Stimulated activated CD8-positive, alpha-beta memory T cell treated with anti-CD3 and anti-CD28 coated beads, Interleukin-12 subunit alpha, Interleukin-12 subunit beta, amount 100 ng/mL, for 4 hours (primary cell): ENCODE measurements at places on chromosomes 11 and 22.
A peak's percentile ranks its signal among the peaks of the same experiment; 100 is the strongest.

DNA sequence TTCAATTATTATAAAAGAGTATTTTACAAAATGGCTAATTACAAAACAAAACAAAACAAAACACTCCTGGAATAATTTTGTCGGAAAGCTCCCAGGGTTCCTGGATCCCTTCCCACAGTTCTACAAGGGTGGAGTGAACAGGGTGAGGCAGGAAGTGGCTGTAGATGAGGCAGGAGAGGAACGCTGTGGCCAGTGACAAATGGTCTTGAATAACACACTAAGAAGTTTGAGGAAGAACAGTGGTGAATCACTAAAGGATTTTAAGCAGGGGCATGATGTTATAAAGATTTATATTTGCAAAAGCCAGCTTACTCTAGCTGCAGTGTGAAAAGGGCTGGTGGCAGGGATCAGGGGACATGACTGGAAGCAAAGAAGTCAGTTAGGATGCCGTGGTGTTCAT lies 33.8 kb upstream of the APOA1 start:
- no peak for DNase-seq

- no peak for DNase-seq
Observed at GRCh38 chr11:9760193-9760575, 96.3 kb downstream of the SWAP70 start.

GRCh38 chr11:1706634-1707400 lies 9.8 kb downstream of the KRTAP5-6 start:
- no peak for DNase-seq

GRCh38 chr11:83278351-83278750 lies 7.8 kb downstream of the CCDC90B start:
- DNase-seq = no peak

DNA sequence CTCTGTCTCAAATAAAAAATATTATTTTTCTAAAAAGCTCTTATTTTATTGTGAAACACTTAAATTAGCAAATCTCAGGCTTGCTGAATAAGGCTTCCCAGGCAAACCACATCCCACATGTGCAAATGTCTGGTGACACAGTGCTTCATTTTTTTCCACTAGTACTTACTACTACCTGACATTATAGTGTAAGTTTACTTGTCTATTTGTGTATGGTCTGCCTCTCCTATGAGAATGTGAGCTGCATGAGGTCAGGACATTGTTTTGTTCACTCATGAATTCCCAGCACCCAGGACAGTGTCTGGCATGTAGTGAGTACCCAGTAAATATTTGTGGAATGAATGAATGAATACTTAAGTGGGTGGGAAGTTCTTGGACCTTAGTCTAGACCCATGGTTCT lies 103.1 kb downstream of the PTPRJ start:
- DNase-seq = no peak

GRCh38 chr22:50563413-50564160 lies 868 bp upstream of the SYCE3 start:
- DNase-seq = no peak

GRCh38 chr22:49735411-49735900 lies 92.2 kb downstream of the BRD1 start:
- DNase-seq = no peak

DNA sequence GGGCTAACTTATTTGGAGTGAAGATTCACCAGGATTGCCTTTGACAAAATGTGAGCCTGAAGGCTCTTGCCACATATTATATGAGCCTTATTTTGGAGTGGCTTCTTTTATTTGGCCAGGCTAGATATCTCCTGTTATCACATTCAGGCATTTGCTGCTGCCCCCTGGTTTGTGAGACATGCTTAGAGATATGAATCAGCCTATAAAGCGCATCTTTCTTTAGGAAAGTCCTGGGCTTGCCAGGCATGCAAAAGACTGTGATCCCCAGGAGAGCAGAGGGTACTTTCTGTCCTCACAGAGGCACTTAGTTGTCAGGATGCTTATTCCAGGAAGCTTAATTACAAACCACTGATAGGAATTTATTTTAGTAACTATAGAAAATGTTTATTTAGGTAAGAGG lies 333.3 kb downstream of the FAT3 start:
- no peak for DNase-seq

GRCh38 chr11:30225642-30226041 lies 5.2 kb upstream of the FSHB start:
- DNase-seq = no peak

DNA sequence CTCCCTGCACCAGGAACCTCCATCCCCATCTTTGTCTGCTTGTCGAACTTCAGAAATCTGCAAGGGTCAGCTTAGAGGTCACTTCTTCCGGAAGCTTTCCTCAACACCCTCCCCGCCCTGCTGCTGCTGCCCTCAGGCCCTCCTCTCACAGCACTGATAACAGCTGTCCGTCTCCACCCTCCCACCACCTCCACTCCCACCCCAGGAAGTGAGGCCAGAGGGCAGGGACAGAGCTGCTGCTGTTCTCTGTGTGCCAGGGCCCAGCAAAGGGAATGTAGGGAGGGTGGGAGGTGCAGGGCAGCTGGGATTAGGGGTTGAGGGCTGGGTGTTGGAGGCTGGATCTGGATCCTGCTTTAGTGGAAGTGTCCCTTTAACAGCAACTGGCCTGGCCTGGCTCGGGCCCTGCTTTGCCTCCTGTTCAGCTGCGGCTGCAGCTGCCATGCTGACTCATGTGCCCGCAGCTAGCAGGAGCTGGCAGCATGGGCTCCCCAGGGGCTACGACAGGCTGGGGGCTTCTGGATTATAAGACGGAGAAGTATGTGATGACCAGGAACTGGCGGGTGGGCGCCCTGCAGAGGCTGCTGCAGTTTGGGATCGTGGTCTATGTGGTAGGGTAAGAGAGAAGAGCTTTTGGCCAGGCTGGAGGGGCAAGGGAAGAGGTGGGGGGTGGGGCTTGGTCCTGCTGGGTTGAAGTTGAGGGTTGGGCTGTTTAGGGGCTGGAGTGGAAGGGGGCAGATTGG lies at the start of gene P2RX6:
P2RX6 (plus strand) TSS at position 440 of the 740 bp plus-strand sequence; CDS start at position 450, 10 bp downstream.
- no peak for DNase-seq

DNA sequence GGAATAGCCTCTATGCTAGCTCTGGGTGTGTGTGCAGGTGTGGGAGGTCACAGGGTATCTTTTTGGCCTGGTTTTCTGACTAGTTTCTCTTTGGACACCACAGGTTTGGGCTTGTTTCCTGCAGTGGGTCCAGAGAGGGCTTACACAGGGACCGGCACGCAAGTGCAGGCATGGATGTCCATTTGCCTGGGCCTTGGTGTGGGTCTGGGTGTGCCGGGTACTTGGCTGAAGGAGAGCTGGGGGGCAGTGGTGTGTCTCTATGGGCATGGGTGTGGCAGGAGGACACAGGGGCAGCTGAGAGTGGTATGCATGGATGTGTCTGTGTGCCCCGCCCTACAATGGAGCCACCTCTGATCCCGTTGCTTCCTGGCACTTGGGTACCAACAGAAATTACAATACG lies 7.5 kb upstream of the KCNJ11 start:
- no peak for DNase-seq

DNA sequence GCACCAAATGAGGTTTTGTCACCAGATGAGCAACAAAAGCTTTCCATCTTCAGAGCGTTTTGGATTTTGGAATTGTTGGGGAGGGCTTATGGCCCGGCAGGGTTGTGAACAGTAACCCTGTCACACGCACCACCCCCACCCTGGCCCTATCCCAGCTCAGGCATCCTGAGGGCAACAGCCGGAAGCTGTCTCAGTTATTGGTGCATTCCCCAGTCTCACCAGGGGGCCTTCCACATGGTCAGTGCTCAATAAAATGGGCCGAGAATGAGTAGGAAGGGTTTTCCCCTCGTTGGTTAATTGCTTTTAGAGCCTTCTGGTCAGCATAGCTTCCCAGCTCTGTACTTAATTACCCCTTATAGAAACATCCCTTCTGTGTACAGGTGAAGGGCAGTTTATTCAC lies 46.0 kb downstream of the LRP5 start:
- no peak for DNase-seq

GRCh38 chr11:76566811-76567210 lies 103.7 kb downstream of the LRRC32 start:
- no peak for DNase-seq

GRCh38 chr11:108224911-108225786 lies 2.3 kb downstream of the ATM start:
- no peak for DNase-seq

DNA sequence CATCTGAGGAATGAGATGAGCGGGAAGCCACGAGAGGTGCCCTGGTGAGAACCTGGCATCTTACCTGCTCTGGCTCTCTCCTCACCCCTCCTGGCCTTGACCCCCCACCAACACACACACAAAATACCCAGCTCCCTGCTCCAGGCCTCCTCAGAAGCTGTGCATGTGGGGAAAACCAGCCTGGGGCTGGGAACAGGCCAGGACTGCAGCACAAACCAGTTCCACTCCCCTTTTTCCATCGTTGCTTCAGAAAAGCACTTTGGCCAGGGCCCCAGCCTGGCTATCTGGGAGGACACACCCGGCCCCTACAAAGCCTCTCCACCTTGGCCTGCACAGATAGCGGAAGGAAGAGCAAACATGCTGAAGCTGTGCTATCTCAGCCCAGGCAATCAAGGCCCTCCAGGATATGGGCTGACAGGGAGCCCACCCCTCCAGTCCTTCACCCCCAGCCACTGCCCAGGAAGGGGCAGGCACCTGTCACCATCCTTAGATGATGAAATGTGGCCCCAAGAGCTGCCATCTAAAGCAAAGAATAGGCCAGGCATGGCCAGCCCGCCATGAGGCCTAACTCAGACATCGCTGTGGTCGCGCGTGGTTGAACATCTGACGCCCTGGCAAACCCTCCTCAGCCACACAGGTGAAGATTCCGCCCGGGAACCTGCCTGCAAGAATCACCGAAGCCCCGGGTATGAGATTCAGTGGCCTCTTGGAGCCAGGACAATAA lies 35.4 kb downstream of the PISD start:
- no peak for DNase-seq

DNA sequence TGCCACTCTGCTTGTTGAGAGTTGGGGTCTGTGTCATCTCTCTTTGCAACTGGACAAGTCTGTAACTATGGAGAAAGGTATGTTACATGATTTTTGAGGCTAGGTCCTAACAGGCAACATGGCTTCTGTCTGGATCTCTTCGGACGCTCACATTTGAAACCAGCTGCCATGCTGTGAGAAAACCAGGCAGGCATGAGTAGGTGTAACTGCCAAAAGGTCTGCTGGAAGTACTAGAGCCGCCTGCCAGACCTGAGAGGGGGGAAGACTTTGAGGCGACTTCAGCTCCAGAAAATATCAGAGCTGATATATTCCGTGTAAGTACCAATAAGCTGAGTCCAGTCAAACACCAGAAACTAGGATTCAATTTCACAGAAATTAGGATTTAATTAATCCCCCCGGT lies 579.5 kb downstream of the LRRC4C start:
- DNase-seq = no peak

GRCh38 chr11:27294654-27295053 lies 68.4 kb downstream of the CCDC34 start:
- DNase-seq = no peak

DNA sequence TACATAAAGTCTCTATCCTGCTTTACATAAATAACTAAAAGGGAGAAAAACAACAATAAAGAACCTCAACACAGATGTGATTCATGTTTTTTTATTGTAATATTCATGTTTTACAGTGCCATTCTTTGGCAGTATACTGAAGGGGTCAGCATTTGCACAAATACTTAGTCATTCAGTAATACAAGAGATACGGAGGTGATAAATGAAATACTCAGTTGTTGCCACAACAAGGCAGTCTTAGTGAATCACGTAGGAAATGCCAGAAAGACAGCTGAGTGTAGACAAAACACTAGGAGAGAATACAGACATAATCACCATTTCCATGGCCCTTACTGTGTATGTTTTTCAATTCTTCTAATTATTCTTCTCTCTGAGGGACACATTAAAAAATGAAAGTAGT lies 910.4 kb downstream of the METTL15 start:
- no peak for DNase-seq

DNA sequence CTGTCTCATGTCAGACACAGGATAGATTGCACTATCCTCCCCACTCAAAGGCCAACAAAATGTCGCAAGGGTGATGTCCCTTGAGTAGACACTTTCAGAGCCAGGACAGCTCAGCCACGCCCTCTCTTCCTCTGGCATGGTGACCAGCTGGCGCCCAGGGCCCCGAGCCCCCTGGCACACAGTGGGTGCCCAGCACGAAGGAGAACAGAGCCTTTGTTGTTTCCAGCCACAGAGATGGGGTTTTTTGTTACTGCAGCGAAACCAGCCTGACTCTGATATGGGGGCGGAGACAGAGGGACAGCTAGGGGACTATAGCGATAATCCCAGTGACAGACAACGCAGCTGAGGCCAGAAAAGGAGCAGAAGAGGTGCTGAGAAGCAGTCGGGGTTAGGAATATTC lies 23.3 kb upstream of the CCND1 start:
- DNase-seq = no peak

- DNase-seq = no peak
Observed at GRCh38 chr11:19027829-19028595, 32.5 kb downstream of the MRGPRX2 start.

- DNase-seq = no peak
Observed at GRCh38 chr11:14373941-14374646, 15.1 kb upstream of the RRAS2 start.

GRCh38 chr11:109770323-109770722 lies 322.9 kb upstream of the ZC3H12C start:
- DNase-seq = no peak

DNA sequence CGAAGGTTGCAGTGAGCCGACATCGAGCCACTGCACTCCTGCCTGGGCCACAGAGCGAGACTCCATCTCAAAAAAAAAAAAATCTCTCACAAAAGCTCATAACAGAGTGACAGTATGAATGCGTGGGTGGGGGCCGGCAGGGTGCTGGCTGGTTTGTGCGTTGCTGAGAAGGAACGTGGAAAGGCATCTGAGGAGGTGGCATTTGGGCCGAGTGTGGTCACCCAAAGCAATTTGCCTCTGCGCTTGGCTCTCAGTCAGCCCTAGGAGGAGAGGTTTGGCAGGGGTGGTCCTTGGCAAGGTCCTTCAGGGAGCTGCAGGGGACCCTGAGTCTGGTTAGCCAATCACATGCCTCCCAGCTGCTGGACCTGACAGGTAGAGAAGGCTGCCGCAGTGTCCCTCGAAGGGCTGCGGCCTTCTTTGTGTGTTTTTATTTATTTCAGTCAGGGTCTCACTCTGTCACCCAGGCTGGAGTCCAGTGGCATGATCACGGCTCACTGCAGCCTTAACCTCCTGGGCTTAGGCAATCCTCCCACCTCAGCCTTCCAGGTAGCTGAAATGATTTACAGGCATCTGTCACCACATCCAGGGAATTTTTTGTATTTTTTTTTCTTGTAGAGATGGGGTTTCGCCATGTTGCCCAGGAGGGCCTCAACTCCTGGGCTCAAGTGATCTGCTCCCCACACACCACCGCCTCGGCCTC lies 23.5 kb upstream of the OSBPL5 start:
- DNase-seq = no peak

- peak; percentile 37 for DNase-seq
Observed at GRCh38 chr11:95923728-95924413, at the start of gene MTMR2. MTMR2 (minus strand) TSS chr11:95924107; CDS start chr11:95923954, 153 bp downstream.

DNA sequence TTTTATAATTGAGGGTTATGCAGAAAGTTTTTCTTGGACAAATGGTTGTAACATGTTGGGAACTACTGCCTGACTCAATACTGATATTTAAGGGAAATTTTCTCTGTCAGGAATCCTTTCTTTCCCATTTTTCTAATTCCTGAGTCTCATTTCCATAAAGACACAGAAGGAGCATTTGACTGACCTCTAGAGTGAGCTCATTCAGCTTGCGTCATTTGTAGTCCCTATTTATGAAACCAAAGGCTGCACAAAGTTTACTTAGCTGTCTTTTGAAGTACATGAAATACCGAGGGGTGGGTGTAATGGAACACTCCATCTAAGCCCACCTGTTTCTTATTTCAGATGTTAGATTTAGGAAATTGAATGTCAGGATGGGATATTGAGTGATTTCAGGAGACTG lies 359.5 kb upstream of the C11orf87 start:
- DNase-seq = no peak
